ENCODE measurements at places on chromosomes 2 and 18. TPM values are rescaled to one million over a fixed set of nuclear protein-coding genes. Genes with fewer than 3 reads are reported as not detected.

The VSNL1 gene
- polyA plus RNA-seq: 442 TPM

The ADCYAP1 gene
- polyA plus RNA-seq: 53.7 TPM

The CAD gene
- polyA plus RNA-seq: 4.1 TPM

The GPR39 gene
- 2.0 TPM for polyA plus RNA-seq

The LAMA1 gene
- not detected for polyA plus RNA-seq

The GKN1 gene
- 2.8 TPM for polyA plus RNA-seq

The CFAP65 gene
- polyA plus RNA-seq: 2.5 TPM

The DHRS9 gene
- not detected for polyA plus RNA-seq

The CCDC74B gene
- 0.92 TPM for polyA plus RNA-seq

The ABCG8 gene
- polyA plus RNA-seq: not detected

The ZNF385B gene
- polyA plus RNA-seq: 25.8 TPM

The AQP12A gene
- not detected for polyA plus RNA-seq

The HOXD10 gene
- not detected for polyA plus RNA-seq

The TMEM247 gene
- polyA plus RNA-seq: not detected

All from Purkinje cell (primary cell).